HCT116 (cell line): ENCODE measurements at places on chromosomes 7 and 10.

DNA sequence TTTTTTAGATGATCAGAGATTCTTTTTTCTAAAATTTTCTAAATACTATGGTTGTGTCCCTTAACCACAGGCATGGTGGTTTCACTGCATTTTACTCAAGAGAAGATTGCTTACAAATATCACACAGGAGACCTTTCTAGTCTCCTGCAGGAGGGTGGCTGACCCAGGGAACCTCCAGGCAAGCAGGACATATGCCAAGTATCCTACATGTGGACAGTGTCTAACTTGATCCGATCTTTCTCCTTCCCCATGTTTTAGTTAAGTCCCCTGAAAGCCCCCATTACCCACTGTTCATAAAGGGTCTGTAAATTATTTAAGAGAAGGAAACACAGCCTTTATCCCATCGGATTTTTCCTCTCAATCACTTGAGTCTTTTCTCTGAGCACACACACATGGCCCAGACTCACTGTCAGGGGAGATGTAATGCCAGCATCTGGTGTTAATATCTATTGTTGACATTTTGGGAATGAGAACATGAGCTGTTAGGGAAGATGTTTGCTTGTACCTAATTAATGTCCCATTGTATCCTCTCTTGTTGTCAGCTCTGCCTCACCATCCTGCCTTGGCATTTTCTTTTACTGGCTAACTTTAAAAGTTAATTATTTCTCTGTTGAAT is 755.2 kb downstream of the AUTS2 start:
- DNase-seq: no peak

DNA sequence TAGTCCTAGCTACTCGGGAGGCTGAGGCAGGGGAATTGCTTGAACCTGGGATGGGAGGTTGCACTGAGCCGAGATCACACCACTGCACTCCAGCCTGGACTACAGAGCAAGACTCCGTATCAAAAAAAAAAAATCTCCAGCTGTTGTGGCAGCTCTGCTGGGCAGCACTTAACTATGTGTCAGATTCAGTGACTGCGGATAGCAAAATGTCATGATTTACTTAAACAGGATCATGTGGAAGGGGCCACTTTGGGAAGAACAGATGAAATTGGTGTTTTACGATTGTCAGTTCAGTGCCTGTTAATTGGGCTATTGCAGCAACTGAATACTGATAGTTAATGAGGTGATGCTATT is 15.3 kb downstream of the OGDH start:
- no peak for DNase-seq

GRCh38 chr10:52400562-52400961 is 86.5 kb downstream of the DKK1 start:
- no peak for DNase-seq

GRCh38 chr10:30784897-30785605 is 155.5 kb upstream of the LYZL2 start:
- DNase-seq: no peak

GRCh38 chr7:7446616-7447015 is 89.1 kb downstream of the COL28A1 start:
- DNase-seq: no peak

DNA sequence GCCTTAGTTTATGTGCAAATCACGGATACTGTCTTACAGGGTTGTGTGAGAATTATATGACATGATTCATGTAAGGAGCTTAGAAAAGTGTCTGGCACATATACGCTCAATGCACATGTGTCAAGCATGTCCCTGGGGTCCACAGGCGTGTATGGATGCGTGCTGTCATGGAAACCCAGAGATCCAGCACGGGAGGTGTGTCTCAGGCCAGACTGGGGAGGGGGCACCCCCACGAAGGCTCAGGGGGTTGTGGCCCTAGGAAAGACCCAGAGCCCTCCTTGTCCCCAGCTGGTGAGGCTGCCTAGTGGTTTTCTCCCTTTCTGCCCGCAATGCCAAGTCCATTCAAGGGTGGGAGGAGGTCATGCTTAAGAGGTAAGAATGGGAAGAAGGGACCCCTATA is 9.1 kb downstream of the BTBD16 start:
- no peak for DNase-seq
